ENCODE measurements at places on chromosomes 7 and 10.

DNA sequence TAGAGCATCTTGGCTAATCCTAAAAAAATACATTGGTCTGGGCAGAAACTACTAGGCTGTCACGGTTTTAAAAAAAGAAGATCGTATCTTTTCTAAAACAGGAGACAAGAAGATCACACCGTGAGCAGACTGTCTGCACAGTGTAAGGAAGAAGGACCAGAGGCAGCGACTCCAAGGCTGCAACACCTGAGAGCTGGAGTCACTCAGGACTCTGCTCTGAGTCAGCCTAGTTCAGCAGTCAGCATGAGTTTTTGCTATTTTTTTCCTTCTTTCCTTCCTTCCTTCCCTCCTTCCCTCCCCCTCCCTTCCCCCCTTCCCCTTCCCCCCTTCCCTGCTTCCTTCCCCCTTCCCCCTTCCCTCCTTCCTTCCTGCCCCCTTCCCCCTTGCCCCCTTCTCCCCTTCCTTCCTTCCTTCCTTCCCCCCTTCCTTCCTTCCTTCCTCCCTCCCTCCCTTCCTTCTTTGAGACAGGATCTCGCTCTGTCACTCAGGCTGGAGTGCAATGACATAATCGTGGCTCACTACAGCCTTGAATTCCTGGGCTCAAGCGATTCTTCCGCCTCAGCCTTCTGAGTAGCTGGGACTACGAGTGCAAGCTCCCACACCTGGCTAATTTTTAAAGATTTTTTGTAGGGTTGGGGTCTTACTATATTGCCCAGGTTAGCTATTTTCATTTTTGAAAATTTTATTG, 24.4 kb downstream of the BAG3 start:
- no peak for DNase-seq

- no peak for DNase-seq
These were observed 309.2 kb downstream of the GPR158 start for GRCh38 chr10:25483999-25484398.

DNA sequence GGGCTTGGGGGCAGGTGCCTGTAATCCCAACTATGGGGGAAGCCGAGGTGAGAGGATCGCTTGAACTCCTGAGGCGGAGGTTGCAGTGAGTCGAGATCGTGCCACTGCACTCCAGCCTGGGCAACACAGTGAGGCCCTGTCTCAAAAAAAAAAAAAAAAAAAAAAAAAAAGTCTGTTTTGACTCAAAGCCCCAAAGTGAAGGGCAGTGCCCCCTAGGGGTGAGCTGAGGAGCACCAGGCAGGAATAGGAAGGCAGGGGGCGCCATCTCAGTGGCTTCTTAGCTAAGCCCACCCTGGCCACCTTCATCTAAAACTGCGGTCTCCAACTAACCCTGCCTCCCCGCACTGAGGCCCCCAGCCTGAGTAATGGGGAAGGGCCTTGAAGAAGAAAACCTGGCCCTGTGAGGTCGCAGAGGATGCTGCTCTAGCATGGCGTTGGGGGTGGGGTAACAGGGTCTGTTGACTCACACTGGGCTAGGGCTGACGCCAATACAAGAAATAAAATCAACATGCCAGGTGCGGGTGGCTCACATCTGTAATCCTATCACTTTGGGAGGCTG, 9.8 kb downstream of the PODXL start:
- peak; percentile 59 for DNase-seq

- no peak for DNase-seq
These were observed 55.3 kb downstream of the TCAF1 start for GRCh38 chr7:143846692-143847091.

DNA sequence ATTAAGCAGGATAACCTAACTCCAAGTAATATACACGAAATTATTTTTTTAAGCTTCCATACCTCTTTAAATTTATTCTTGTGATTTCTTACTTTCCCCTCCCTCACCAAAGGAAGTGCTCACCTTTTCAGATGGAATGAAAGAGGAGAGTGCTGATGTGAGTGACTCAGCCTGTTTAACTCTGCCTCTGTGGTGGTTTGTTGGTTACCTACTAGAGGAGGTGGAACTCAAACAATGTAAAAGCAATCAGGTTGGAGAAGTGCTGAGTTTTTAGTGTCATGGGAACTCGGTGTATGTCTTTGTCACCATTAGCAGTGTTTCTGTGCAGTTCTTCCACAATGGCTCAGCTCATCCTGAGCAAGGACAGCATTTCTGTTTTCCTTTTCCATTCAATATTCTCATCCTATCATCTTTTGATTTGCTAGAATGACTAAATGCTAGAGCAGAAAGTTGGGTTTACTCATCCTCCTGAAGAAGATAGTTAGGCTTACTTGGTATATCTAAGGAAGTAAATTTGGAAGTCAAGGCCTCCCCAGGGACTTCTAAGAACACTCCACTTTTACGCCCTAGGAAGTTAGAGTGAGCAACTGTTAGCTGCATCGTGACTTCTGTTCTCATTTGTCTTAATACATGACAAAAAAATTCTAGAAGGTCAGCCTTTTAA, 6.0 kb downstream of the ADD3 start:
- DNase-seq = no peak

GRCh38 chr10:118045158-118045836, 1.4 kb downstream of the RAB11FIP2 start:
- no peak for DNase-seq

All from neural crest cell (in vitro differentiated cells).